ENCODE measurements at places on chromosomes 5 and 9.

- DNase-seq = no peak
These were observed 52.7 kb upstream of the UBTD2 start for GRCh38 chr5:172336264-172336663.

GRCh38 chr5:100706776-100707175 lies 171.6 kb downstream of the FAM174A start:
- DNase-seq = no peak

DNA sequence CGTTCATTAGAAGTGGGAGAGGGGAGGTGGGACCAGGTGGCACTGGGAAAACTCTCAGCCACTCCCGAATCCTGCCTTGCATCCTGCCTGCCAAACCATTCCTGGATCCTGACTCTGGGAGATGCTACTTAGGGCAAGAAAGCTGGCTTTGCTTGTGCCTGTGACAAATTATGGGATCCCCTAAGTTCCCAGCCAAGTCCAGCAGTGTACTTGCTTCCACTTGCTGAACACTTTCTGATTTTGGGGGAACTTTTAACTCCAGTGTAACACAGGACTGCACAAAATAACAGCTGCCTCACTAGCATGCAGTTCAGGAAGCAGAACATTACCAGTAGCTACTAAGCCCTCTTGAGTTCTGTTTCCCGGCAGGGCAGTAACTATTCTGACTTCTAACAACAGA lies 12.5 kb upstream of the NKX2-5 start:
- DNase-seq = no peak

GRCh38 chr5:175248416-175248905 lies 195.5 kb downstream of the DRD1 start:
- DNase-seq = no peak

GRCh38 chr5:145811834-145812625 lies 23.1 kb downstream of the PRELID2 start:
- no peak for DNase-seq

All from stimulated activated CD8-positive, alpha-beta memory T cell treated with anti-CD3 and anti-CD28 coated beads, Interleukin-7, amount 100 ng/mL, for 4 hours (primary cell).